ENCODE measurements at places on chromosomes 3 and 15.

- DNase-seq = no peak
These were observed 72.2 kb upstream of the EPHB3 start for GRCh38 chr3:184489268-184489841.

DNA sequence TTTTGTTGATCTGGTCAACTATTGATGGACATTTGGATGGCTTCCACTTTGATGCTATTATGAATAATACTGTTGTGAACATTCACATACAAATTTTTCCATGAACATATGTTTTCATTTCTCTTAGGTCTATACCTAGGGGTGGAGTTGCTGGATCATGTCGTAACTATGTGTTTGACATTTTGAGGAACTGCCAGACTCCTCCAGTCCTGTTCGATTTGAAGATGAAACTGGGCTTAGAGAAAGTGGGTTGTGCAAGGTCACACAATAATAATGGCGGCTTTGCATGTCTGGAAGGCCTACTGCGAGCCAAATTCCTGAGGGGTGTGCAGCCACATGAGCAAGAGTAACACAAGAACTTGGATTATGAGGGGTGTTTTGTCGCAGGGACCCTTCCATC is 2.6 kb downstream of the TSEN2 start:
- no peak for DNase-seq

GRCh38 chr3:100634493-100635272 is 25.3 kb downstream of the ADGRG7 start:
- DNase-seq = no peak

GRCh38 chr15:58760385-58761009 is 10.6 kb upstream of the MINDY2 start:
- DNase-seq = no peak

DNA sequence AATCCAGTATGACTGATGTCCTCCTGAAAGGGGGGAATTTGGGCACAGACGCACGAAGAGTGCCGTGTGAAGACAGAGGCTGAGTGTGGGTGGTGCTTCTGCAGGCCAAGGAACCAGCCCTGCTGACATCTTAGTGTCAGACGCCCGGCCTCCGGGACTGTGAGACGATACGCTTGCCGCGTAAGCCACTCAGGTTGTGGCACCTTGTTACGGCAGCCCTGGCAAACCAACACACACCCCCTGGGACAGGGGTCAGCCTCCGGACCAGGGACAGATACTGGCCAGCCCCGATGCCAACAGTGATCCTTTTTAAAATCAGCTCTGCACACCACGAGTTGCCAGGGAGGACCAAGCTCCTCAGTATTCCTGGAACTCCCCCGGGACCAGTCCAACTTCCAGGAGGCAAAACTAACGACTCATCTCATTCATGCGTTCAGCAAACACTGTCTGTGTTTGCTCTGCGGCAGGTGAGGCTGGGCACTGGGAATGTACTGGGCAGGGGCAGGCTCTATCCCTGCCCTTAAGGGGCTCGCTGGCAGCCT is 21.2 kb upstream of the PIGZ start:
- DNase-seq = no peak

DNA sequence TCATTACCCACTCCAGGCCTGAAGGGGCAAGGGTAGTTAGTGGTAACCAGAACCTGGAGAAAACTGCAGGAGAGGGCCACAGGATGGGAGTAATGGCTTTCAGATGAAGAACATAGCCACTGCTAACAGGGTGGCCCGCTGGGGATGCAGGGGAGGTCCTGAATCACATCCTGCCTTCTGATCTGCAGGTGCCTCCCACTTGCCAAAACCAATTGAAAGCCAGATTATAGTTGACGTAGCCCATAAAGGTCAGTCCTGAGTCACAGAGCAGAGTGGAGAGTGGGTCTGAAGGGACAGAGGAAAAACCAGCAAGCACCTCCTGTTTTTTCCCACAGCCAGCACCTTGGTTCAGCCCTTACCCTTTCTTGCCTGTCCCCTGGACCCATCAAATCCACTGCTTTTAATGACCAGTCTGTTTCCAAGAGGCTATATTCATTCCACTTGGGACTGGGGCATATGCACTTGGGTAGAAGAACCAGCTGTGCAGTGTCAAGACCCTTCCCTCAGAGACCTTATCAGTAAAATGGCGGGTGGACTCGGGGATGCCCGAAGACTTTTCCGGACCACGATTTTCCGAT is 646 bp upstream of the SLC35G2 start:
- peak; percentile 6 for DNase-seq

DNA sequence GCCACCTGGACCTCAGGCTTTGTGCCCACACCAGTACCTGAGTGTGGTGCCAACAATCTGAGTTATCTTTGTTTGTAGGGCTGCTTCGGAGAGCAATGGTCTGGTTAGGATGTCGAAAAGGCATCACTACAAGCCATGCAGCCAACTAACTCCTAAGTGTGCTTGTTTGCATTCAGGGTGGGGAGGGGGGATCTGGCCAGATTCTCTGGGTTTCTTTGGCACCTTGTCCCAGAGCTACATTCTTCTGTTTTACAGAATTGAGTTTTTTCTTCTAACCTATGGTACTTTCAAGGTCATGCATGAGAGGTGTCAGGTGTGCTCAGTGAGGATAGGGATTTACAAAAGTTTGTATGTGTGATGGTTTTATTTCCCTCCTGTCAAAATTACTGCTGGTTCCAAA is 391.4 kb upstream of the RARB start:
- DNase-seq = no peak

DNA sequence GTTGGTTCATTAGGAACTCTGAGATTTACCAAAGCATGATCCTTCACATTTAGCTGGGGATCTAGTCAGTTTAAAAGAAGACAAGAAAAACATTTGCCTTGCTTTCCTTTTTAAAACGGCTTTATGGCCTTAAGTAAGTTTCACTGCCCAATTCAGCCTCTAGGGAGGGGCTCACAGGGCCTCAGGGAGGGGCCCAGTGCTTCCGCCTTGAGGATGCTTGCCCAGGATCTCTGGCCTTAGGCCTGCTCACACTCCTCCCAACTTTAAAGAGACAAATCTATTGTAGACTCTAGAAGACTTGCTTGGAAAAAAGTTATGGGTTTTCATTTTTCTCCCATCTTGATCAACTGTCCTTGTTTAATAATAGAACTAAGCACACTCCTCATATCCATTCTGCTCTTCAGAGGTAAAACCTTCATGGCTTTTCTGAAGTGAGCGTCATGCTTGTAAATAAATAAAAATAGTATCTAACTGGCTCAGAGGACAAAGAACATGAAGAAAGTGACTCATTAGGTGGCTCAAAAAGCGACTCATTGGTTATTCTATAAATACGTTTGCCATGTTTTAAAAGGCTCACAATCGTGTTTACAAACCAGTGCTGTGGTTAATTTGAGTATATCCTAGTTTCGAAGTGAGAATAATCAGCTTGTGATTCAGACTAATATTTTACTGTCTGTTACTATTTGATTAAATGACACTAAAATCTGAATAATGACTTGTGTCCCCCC is 13.7 kb downstream of the PDHB start:
- no peak for DNase-seq

DNA sequence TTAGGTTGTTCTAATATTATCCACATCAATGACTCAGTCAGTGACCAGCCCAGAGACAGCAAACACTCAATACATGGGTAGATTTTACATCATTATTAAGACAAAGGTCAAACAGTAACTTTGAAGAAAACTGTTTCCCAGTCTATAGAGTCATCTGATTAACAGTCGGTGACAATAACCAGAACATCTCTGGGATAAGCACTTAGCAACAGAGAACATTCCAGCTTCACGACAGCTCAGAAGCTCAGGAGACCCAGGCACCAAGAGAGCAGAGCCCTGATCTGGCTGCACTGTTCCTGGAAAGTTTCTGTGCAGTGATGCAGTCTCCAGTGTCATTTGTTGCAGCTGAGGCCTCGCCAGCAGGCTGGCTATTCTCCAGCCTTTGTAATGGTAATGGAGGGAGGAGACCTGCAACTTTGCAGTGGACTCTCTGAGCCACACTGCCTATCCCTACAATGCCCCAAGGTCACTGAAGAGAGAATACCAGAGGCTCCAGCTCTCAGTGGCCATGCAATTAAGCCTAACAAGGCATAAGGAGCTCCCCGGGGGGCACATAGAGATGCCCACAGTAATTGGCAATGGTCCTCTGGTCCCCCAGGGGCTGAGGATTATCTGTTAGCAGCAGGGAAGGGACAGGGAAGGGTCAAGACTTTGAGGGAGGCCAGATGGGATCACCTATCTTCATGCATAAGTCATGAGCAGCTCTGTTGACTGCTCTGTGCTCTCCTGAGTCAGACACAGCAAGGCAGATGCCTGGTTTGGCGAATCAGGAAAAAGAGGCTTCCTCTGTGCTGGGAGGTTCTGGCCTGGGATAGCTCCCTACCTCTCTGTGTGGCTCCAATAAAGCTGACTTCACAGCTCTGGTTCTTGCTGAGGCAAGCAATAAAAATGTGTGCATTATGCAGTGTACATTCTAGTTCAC is 163.6 kb downstream of the CTNNB1 start:
- DNase-seq = no peak

DNA sequence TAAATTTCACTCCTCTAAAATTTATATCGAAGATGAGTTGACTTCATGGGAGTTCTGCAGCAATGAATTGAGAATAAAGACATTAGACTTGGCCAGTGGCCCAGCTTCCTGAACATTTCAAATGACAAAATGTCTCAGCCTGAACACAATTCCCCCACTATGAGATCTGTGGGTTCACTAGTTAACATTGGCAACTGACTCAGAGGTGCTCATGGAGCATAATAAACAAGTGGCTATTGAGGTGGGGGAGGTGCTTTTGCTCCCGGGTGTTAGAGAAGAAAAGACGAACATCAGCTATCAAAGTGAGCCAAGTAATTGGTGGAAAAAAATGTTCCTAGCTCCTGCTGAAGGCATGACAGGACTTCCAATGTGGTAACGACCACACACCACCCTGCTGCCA is 6.3 kb downstream of the ATP13A4 start:
- DNase-seq = no peak

GRCh38 chr3:81378552-81379293 is 382.7 kb downstream of the GBE1 start:
- no peak for DNase-seq

GRCh38 chr15:37339437-37339836 is 239.1 kb upstream of the MEIS2 start:
- no peak for DNase-seq

DNA sequence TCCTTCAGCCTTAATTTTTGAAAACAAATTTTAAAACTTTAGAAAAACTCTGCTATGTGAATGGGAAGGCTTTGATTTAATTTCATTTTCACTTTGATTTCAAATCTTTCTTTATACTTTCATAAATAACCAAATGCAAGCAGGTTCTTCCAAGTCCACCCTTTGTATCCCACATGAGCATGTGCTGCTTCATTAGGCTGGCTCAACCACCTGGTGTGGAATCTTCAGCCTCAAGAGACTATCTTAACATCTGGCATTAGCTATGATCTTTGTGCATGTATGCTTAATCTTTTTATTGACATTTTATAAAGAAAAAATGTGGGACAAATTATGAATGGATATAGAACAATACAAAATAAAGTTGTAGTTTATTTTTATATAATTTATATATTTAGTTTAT is 81.8 kb upstream of the MLF1 start:
- DNase-seq = no peak

GRCh38 chr15:27222479-27222878 is 251.5 kb downstream of the GABRG3 start:
- DNase-seq = no peak

- no peak for DNase-seq
These were observed 1.9 kb downstream of the MORC1 start for GRCh38 chr3:109116031-109116430.

GRCh38 chr3:107520535-107520934 is 2.2 kb upstream of the BBX start:
- DNase-seq = no peak

- DNase-seq = peak; percentile 29
These were observed at the start of gene UTS2B for GRCh38 chr3:191329654-191330529. UTS2B (minus strand) TSS chr3:191330526; CDS start chr3:191282189, 48,337 bp downstream.

DNA sequence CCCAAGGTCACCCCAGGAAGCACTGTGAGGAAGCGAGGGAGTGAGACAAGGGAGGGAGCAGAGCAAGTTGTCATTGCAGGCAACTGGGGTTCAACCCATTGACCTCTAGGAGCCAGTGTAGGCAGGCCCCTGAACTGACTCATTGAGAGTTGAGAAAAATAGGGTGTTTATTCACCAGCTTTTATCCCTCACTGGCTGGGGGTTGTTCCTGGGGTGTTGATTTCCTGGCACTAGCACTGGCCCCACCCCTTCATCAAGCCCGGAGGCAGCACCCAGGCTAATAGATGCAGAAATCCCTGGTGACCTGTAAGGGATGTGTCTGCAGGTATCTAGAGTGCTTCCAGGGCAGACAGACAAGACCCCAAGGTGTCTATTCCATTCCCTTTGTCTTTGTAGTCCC is 183.9 kb downstream of the ARRDC4 start:
- DNase-seq = no peak

DNA sequence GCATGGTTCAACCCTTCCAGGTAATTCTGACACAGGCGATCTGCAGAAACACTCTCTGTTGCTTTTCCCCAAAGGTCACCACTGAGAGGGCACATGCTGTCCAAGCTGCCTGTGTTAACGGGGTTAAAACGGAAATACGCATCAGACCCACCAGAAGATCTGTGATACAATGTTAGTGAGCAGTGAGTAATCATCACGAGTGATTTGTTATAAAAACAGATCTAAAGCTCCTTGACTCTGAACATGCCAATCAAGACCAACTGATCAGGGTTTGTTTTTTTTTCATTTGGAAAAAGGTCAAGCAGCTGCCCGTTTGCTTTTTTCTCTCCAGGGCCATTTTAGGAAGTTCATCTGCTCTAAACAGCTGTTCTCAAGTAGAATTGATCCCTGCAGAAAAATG is 43.2 kb downstream of the FGF12 start:
- no peak for DNase-seq

DNA sequence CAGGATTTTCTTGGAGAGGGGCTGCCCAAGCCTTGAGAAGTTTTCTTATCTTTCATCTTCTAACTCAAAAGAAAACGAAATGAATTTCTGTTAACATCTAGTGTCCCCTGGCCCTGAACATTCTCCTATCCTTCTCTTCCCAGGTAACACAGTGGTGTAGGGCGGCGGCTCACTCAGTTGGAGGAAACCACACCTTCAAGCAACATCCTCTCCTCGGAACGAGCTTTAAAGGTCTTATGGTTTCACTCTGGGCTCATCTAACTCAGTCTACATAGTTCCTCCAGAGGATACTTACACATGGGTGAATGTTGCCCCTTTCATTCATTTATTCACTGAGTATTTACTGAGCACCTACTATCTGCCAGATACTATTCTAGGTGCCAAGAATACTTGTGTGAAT is 31.0 kb upstream of the KLHL6 start:
- no peak for DNase-seq

- DNase-seq = no peak
These were observed 93.8 kb downstream of the DUT start for GRCh38 chr15:48425051-48425450.

- DNase-seq = no peak
These were observed 82.6 kb upstream of the RAP2B start for GRCh38 chr3:153079386-153079785.

DNA sequence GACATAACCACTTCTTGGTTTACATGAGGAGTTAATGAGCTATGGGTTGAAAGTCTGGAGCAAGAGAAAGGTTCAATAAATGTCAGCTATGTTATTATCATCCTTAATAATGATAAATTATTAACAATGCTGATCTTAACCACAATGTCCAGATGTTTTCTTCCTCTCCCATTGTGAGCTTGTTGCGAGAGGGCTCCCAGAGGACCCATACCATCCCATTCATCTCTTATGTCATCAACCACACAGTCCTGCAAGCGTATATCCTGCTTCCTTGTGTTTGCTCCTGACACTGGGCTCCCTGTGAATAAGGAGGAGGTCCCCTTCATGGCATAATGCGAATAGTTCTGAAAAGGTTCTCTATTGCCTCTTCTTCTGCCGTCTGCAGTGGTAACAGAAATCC is 266.8 kb downstream of the TLE3 start:
- DNase-seq = no peak

GRCh38 chr3:133475245-133476010 is 75.6 kb downstream of the BFSP2 start:
- no peak for DNase-seq

Measured in thymus (tissue), 14 donors.